ENCODE measurements at places on chromosomes 4 and X. TPM values are rescaled to one million over a fixed set of nuclear protein-coding genes. Genes with fewer than 3 reads are reported as not detected.

DNA sequence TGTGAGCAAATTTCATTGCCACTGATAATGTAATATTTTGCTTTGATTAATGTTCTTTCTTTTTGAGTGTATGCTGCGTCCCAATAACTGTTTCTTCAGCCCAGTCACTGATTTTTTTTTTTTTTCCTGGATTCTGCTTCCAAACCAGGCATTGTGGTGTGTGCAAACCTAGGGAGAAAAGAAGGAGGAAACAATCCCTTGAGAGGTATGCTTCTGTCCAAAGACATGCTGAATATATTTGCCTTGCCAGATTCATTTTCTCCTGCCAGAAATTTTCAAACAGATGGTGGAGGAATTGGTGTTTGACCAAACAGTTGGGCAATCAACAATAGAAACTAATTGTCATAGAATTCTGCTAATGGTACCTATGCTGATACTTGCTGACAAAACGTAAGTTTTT, 753.6 kb downstream of the RPA4 start:
- DNase-seq = no peak

DNA sequence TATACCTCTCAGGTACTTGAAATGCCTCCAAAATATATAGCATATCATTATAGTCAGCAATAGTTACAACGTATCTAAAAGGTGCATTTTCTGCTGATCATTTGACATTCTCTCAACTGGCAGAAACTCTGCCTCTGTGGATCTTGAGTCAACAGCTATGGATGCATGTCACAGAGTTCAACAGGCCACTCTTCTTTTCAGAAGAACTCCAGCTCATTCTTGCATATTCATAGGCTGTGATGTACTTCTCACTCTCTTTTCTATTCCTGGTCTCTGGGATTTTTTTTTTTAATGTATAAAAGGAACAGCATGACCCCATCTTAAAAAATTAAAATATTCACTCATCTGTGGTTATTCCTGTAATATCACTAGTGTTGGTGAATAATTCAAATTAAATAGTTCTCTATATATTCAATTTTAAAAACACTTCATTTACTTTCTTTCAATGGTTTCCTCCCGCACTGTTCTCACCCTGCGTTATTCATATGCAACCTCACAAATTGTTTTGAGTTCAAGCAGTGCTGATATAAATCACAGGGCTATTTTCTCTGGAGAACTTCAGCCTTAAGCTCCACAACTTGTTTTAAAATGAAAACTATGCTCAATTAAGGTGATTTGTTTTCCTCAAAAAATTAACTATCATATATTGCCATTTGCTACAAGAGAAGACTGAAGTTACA, 1111.2 kb upstream of the ADGRL3 start:
- DNase-seq = no peak

- no peak for DNase-seq
These were observed 27.6 kb downstream of the ANKRD17 start for GRCh38 chr4:73230865-73231517.

DNA sequence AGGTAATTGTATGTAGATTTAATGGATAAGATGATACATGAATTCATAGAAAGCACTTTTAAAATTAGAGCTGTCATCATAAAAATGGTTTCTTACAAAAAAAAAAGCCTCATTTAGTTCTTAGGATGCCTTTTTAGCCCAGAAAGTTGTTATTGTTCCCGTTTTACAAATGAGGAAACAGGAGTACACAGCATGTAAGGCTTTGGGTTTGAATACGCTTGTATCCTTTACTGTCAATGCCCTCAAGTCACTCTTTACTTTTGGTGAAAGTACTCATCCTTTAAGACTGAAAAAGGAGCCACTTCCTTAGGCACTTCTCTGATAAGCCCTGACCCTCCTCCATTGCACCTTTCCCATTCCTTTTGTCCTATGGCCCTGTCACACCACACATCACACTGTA, 4.9 kb downstream of the EREG start:
- DNase-seq = no peak

- DNase-seq = no peak
These were observed 33.0 kb downstream of the MOB1B start for GRCh38 chr4:70935038-70935695.

DNA sequence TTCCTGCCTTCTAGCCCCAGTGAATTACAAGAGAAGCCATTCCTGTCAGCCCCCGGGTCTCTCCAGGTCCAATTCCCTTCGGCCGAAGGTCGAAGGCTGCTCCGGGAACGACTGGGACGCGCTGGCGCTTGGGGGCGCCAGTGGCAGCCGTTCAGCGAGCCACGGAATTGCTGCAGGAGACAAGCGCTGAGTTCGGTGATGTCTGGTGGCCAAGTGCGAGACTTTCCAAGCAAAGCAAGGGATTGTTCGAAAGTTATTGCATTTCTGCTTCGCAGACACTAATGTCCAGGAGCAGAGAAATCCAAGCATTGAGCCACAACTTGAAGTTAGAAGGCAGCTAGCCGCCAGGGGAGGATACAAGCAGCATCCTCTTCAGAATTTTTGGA, 1.1 kb upstream of the DKK2 start:
- no peak for DNase-seq

DNA sequence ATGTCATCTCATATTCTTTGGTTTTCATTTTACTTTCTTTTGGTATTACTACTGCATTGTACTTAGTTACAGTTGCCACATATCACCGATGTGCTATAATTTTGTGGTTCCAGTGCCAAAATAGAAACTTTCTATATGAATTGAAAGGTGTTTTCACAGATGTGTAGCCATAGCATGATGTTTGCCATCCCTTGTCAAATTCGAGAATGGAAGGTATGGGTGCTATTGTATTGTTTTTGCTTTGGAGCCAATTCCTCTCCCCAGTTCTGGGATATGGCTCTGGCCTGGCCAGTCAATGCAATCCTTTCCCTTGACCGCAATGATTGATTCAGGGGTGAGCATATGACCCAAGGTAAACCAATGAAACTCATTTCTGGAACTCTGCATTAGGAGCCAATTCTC, 86.2 kb upstream of the RPS6KA3 start:
- DNase-seq = no peak

- DNase-seq = no peak
These were observed 136.6 kb downstream of the STAG2 start for GRCh38 chrX:124098089-124098488.

DNA sequence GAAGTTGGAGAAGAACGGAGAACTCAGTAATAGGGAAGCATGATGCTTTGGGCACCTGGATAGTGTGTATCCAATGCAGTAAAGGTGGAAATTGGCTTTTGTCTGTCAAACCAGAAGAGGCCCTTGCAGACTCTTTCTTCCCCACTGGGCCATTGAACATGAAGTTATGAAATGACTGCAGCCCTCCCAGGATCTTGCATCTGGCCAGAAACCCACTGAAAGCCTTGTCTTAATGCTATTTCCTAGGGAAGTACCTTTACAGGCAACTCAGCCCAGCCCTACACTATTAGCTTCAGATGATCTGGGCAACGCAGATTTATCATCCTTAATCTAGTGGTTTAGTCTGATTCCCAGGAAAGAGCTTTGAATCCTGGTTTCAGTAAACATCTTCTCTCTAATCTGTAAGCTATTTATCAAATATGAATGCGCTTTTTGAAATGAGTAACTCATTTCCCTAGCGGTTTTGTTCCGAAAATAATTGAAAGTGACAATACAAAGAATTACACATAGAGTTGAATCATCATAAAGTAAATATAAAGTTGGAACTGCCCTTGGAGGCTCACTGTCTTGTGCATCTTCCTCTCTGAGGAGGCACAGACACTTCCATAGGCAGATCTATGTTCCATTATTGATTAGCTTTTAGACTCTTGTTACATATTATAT, 464.1 kb downstream of the IDS start:
- DNase-seq = no peak

- DNase-seq = no peak
These were observed 213.7 kb upstream of the ZIC3 start for GRCh38 chrX:137352101-137352660.

GRCh38 chr4:153018684-153019083, 82.6 kb downstream of the FHDC1 start:
- DNase-seq = no peak

DNA sequence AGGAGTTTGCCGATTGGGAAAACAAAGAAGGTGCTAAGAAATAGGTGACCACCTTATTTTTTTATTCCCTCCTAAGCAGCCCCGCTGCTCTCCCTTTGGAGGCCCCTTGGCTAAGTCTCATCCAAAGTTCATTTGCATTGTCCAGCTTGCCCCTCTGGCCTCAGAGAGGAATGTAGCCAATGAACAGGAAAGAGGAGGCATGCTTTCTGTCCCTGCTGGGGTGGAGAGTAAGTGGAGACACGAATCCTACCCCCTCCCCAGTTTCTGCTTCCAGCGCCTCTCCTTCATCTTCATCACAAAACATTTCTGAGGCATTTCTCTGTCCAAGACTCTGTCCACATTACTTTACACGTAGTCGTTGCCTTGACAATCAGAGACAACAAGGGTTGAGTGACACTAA, 38.7 kb downstream of the NLGN3 start:
- DNase-seq = peak; percentile 29

DNA sequence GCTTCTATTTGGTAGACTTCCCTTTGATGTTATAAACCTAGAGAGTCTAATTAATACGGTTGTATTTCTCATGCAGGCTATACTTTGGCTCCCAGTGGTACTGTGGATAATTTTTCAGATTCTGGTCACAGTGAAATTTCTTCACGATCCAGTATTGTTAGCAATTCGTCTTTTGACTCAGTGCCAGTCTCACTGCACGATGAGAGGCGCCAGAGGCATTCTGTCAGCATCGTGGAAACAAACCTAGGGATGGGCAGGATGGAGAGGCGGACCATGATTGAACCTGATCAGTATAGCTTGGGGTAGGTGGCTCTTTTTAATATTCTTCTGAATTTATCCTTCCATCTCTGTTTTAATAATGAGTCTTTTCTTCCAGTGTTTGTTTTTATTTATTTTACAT, 249.7 kb downstream of the RAPGEF2 start:
- DNase-seq = no peak

DNA sequence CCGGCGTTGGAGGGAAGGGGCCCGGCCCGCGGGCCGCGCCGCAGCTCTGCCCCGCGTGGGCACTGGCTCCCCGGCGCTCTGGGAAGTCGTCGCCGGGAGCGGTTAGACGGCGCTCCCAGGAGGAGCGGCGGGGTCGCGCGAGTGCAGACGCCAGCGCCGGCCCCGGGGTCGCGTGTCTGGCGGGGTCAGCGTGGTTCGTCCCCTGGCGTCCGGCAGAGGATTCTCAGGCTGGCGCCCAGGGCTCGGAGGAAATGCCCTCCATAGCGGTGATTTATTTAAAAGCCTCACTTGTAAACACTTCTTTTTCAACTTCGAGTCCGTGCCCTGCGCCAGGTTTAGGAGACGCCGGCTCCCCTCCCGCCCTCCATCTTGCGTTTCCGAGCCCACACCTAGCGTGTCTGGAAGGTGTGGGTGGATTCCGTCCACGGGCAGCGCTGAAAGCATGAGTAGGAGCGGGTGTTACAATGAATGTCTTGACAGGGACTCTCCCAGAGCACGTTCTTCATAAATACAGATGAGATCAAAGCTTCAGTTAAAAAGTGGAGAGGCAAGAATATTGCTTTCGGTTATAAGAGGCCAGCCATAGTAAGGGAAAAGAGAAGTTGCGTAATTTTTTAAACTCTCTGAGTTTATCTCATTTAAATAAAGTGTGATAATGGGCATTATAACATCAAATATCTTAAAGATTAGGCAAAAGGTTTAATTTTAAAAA, 692 bp downstream of the FAM241A start:
- DNase-seq = peak; percentile 7

DNA sequence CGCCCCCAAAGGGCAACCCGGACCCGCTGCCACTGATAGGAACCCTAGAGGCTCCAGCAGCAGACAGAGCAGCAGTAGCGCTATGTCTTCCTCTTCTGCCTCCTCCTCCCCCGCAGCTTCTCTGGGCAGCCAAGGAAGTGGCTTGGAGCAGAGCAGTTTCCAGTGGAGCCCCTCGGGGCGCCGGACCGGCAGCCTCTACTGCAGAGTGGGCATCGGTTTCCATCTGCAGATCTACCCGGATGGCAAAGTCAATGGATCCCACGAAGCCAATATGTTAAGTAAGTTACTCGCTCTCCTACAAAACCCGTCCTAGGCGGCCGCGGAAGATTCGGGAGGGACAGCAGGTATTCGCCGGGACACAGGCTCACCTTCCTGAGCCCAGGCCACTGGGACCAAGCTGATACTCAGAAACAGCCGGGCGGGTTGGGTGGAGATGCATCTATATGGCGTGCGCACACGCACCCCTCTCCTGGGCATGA, 477 bp downstream of the FGF5 start:
- no peak for DNase-seq

DNA sequence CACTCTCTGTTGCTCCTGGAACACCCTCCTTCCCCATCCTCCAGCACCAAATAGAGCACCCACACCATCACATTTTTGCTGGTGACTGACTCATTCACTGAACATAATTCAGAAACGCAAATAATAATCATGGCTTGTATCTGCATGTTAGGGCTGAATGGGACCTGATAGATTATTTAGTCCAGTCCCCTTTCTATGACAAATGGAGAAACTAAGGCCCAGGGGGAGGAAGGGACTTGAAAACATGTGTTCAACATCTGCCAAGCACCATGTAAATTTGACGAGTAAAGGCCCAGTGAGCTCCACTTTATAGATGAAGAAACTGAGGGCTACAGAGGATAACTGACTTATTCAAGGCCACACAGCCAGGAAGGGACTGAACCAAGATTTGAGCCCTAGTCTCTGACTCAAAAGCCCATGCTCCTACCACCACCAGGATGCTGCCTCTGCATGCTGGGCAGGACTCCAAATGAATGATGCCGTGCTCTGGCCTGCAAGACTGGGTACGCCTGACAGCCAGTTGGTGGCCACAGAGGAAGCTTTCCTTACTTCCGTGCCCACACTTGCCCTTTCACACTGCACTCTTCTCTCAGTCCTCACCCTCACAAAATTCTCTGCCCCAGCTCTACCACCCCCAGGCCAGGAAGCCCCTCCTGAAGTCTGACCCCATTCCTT, 133.3 kb upstream of the PJA1 start:
- no peak for DNase-seq

The RASL11B gene
- polyA plus RNA-seq = 37.3 TPM

DNA sequence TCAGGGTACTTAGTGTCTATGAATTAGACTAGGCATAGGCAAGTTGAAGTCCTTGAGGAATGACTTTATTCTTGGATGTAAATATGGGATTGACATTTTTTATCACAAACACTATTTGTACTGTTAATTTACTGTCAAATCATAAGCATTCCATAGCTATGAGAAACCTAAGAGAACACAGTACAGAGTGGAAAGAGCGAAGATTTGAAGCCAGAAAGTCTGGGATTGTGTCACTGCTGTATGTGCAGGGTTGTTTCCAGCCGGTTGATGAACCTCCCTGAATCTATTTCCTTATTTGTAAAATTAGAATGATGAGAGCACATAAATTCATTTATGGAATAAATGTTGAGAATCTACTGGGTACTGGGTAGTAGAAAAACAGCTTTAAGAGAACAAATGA, 14.4 kb upstream of the KLHL5 start:
- DNase-seq = no peak

GRCh38 chrX:69284491-69284890, 119.2 kb upstream of the PJA1 start:
- no peak for DNase-seq

DNA sequence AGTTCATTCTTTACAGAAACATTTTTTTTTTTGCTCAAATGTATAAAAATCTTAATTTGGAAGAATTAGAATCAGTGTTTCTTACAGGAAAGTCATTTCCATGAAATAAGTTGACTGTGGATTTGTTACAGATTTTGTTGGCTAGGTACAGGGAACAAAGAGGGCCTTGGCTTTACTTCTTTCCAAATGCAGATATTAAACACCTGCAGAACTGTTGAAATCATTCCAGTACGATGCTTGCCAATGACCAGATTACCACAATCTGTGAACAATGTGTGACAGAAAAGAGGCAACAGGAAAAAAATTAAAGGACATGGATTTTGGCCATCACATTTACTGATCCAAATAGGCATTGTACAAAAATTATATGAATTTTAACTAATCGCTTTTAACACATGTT, 70.8 kb downstream of the ANXA10 start:
- DNase-seq = no peak

The KLB gene
- 0.17 TPM for polyA plus RNA-seq

The LUZP4 gene
- polyA plus RNA-seq = not detected

Measured in renal cortex interstitium (tissue), 15 donors.